Colonic mucosa (tissue), 4 donors: ENCODE measurements at places on chromosomes 7 and 10. TPM values are rescaled to one million over a fixed set of nuclear protein-coding genes. Genes with fewer than 3 reads are reported as not detected.

DNA sequence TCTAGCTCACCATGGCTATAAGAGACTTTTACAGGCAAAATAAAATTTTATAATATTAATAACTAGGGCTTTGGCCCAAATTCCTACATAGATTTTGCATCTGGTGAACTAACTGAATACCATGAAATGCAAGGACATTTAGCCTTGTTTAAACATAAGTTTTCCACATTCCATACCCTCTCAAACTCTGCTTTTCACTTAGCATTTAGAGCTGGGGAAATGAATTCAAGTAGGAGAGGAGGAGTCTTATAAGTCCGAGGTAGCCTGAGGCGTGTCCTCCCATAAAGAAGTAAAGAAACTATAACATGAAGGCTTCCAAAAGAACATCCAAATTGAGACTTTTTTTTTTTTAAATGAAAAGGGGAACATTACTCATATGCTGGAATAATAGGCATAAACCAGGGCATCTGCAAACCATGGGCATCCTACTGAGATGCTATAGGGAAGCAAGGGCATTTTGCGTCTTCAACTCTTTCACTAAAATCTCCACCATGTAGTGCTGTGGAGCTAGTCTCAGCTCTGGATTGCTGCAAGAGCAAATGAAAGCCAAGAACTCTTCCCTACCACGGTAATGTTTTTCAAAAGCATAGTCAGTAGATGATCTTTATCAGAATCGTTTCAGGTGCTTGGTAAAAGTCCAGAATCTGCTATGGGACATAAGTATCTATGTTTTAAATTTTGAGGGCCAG lies 79.1 kb downstream of the PALS2 start:
- DNase-seq = no peak

DNA sequence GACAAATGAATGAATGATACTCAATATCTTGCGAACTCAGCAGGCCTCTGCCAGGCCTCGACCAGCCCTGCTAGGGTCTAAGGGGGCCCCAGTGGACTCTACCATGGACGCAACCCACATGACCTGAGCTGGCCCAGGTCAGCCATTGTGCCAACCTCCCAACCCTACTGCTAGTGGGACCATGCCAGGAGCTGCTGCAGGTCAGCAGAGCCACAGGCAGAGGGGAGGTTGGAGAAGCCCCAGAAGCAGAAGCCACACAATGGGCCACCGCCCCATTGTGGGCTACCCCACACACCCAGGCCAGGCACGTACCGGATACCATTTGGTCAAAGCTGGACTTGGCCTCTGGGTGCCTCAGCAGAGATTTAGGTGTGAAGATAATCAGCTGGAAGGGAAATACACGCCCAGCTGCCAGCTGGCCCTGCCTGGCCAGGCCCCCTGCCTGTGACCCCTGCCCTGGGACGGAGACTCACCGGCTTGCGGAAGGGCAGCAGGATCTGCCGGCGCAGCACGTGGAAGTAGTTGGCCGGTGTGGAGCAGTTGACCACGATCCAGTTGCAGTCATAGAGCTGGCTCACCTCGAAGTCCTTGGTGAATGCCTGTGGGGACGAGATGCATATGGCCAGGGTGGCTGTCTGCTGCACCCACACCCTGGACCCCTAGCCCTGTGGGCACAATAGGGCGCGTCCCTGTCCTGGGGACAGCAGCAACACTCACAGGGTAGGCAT lies 24.5 kb downstream of the OGDHL start:
- peak; percentile 9 for DNase-seq

DNA sequence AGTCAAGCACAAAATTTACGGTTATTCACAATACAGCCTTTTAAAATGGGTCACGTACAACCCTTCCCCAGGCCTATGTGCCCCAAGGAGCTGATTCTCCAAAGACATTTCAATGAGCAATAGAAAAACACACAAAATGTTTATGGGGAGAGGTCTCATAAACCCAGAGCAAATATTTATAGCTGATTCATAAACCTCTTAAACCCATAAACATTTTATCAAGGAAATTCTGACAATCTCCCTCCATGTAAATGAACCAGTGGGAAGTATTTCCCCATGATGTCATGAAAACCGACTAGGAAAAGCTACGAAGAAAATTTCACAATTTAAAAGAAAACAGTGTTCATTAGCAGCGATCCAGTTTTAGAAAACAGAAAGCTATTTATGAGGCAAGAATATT lies 36.0 kb downstream of the SFMBT2 start:
- DNase-seq = no peak

DNA sequence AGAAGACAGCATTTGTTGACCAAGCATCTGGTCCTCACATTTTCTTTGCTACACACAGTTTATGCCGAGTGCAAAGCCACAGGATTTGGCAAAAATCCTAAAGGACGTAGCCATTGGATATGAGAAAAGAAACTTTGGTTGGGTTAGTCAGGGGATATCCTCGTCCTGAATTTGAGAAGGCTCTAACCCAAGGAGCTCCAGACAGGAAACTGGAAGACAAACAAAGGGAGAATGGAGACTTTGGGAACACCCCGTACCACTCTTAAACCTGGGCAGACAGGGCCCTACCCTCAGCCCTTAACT lies 146.6 kb upstream of the FRMD4A start:
- DNase-seq = no peak

DNA sequence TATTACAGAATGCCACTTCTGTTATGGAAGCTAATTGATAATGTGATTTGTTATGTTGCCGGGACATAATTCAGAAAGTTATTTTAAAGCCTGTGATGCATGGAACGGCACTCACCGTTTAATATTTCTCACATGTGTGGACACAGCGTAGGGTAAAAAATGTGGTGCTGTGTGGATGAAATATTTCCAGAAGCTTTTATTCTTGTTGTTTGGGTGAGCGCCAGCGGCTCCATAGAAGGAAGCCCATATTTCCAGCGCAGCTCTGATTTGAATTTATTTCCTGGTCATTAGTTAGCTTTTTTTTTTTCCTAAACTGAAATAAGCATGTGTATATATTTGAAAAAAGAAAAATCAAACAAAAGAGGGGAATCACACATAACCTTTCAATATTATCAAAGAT lies 20.2 kb upstream of the NKX6-2 start:
- DNase-seq = no peak

- DNase-seq = peak; percentile 71
Measured at GRCh38 chr10:15088428-15089261, at the start of gene ACBD7. ACBD7 (minus strand) TSS chr10:15088776; CDS start chr10:15088728, 48 bp downstream.

- DNase-seq = no peak
Measured at GRCh38 chr7:37346761-37347160, 101.9 kb downstream of the ELMO1 start.

GRCh38 chr10:8133146-8133545 lies 78.7 kb downstream of the GATA3 start:
- DNase-seq = no peak

GRCh38 chr7:117250801-117251200 lies 72.1 kb downstream of the WNT2 start:
- DNase-seq = no peak

The URGCP gene
- total RNA-seq = 45.5 TPM

The WNT2 gene
- 0.11 TPM for total RNA-seq

GRCh38 chr10:10796061-10796773 lies 221.5 kb upstream of the CELF2 start:
- no peak for DNase-seq

DNA sequence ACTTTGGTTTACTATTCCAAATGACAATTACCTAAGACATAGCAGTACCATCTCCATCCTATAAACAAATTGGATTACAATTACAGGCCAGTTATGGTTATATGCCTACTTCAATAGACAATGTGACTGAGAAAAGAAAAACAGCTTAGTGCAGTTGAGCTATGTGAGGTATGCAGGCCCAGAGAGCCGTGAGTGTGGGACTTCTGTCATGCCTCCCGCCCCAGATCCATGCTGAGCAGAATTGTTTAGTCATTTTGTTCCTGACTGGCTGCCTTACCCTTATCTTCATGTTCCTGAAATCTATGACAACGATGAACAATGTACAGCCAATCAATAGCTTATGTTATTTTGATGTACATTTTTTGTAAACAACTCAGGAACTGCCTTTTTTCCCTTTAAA lies 21.7 kb downstream of the LARP4B start:
- DNase-seq = no peak

- DNase-seq = peak; percentile 54
Measured at GRCh38 chr10:35889226-35889625, 247.1 kb upstream of the FZD8 start.

- DNase-seq = no peak
Measured at GRCh38 chr10:8978100-8978499, 923.6 kb downstream of the GATA3 start.

The SHOC2 gene
- total RNA-seq = 79.1 TPM

- no peak for DNase-seq
Measured at GRCh38 chr10:71630168-71630567, 89.4 kb downstream of the C10orf105 start.

The TMEM72 gene
- 14.5 TPM for total RNA-seq

GRCh38 chr7:130560972-130561371 lies 69.1 kb downstream of the MEST start:
- DNase-seq = no peak

- peak; percentile 62 for DNase-seq
Measured at GRCh38 chr7:43906331-43907010, at the start of gene URGCP. URGCP (minus strand) TSS chr7:43906596; CDS start chr7:43906575, 21 bp downstream.

The MOGAT3 gene
- total RNA-seq = 33.2 TPM

DNA sequence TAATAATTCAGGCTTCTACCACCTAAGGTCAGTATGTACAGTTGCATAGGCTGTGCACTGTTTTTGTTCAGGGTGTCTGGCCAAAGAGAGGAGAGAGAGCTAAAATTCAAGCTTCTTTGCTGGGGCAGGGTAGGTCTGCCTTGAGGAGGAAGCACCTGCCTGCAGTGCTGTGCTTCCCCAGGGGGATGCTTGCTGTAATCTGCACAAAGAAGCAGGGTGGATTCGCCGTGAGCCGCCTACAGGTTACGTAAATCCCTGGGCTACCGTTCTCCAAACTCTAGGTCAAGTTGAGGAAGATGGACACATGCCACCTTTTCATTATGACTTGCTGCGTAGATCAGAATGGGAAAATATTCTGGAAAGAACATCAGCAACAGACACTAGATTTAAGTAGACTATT lies 543.3 kb downstream of the TNS3 start:
- DNase-seq = no peak

- no peak for DNase-seq
Measured at GRCh38 chr7:65444205-65444842, 70.7 kb downstream of the ZNF92 start.

DNA sequence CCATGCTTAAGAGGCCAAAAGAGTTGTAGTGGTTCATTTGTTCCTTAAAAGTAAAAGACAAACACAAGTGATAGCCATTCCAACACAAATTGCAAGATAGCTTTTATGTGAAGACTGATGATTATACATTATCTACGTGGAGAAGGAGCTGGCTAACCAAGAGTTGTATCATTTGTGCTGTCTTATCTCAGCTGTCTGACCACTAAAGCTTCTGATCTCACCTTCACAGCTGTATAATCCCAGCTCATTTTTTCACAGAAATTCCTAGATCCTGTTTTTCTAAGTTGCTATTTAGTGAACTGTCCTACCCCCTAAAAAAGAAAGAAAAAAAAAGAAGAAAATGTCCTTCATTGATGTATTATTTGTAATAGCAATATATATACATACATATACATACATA lies 9.8 kb downstream of the USP6NL start:
- DNase-seq = no peak
